Erythroblast (primary cell): ENCODE measurements at places on chromosomes 2 and 18.

- DNase-seq, result peak; percentile 22
These were observed 1.2 kb downstream of the SAP130 start for GRCh38 chr2:128026448-128027277.

- DNase-seq, result peak; percentile 23
These were observed 4.3 kb upstream of the UBE2F start for GRCh38 chr2:237962432-237963084.

DNA sequence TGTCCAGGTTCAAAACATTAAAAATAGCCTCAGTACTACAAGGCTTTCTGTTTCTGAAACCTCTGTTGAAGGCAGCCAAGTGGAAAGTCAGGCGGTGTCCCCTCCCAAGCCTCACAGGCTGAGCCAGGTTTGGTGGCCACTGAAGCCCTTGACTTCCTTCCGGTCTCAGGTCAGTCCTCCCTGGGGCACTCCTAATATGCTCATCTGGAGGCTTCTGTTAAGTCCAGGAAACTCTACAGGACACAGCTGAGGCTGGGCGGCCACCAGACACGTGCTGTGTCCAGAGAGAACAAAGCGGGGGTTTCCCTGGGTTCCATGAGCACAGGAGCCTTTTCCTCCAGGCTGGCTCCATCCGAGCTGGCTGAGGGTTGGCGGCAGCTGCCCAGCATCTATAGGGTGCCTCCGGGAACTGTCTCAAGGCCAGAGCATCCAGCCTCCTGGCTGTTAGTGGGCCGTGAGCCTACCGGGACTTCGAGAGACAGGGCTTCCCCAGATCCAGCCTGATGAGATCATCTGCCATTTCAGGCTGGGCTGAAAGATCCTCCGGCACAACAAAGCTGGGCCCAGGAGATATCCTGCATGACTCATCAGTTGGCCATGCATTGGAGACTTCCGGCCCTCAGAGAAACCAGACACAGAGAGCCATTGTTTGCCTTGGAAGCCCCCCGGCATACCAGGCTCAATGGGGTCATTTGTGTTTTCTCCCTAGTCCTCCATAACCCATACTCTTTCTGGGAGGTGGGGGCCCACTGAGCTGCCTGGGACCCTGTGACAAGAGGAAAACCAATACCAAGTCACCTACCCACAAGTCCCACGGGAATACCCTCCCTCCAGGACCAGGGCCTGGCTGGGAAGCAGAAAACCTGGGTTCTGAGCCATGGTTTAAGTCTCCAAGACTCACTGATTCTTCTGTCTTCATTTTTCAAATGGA lies 71.7 kb downstream of the HS1BP3 start:
- peak; percentile 91 for DNase-seq

- no peak for DNase-seq
These were observed 30.7 kb downstream of the GEMIN6 start for GRCh38 chr2:38808677-38809076.

DNA sequence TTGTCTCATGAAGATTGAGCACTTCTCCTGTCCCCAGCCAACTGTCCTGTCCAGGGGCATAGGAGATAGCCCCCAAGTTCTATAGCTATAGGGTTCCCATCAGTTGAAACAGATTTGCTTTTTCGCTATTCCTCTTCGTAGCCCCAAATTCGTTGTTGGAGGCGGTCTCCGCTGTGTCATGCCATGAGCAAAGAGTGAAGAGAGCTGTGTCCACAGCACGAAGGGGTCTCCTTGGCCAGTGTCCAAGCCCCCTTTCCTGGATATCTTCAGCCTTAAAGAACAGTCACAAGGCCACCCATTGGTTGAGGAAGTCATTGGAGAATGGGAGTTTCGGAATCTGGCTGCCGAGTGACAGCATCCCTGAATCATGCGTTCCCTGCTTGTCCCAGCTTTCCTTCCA lies 21.0 kb downstream of the IGFBP5 start:
- DNase-seq, result no peak

- no peak for DNase-seq
These were observed 12.0 kb upstream of the ATP6V1C2 start for GRCh38 chr2:10709290-10709939.

DNA sequence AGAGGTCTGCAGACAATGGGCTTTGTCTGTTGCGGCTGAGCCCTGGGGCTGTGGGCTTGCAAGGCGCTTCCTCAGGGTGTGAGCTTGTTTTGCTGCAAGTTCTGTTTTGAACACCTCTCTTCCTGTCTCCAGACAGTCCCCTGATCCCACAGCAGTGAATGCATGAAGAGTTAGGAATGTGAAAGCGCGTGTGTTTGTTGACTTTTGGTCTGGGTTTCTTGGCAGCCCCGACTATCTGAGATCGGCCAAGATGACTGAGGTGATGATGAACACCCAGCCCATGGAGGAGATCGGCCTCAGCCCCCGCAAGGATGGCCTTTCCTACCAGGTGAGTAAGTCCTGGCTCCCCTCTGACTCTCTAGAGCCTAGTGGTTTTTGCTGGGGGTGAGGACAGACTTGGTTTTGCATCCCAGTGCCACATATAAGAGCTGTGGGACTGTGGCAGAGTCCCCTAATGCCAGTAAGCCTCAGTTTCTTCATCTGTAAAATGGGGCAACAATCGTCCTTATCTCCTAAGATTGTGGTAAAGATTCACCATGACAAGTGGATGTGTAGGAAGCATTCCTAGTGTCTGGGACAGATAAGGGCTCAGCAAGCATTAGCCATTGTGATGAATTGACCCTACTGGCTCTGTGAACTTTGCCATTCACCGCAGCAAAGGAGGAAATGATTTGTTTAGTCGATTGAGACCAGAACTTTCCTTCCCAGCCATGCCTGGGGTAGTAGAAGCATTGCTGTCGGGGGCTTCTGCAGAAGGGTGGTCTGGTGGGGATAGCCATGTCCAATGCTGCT lies 3.0 kb downstream of the LBH start:
- DNase-seq, result peak; percentile 48

DNA sequence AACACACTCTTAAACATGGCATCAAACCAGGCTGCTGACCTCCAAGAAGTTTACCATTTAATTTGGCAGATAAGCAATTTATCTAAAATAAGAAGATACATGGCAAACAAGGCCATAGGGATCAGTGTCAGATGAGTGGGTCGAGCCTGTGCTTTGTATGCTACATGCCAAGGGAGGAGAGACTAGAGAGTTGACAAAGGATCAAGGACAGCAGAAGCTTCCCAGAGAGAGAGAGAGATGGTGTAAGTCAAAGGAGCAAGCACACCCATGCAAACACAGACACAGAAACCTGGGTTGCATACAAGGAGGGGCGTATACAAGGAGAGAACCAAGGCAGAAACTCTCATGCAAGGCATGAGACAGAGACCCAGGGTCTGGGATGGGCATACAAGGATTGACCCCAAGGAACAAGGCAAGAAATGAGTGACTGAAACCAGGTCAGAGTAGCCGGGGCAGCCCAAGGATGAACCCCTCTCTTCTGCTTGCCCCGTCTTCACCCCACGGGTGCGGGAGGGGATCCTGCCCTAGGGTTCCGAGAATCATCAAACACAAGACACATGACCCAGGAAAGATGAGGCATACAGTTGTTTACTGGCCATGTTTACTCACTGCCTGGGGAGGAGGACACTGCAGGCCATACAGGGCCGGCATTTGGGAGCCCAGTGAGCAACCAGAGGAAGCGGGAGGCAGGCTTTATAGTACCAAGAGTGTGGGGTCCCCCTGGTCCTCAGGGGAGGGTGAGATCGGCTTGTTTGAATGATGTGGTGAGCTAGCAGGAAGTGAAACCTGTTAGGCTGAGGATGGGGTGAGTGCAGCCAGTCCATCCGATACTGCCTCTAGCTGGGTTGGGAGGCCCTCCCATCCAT lies 529.2 kb upstream of the ID2 start:
- DNase-seq, result no peak

GRCh38 chr2:5036256-5036655 lies 655.9 kb upstream of the SOX11 start:
- no peak for DNase-seq

DNA sequence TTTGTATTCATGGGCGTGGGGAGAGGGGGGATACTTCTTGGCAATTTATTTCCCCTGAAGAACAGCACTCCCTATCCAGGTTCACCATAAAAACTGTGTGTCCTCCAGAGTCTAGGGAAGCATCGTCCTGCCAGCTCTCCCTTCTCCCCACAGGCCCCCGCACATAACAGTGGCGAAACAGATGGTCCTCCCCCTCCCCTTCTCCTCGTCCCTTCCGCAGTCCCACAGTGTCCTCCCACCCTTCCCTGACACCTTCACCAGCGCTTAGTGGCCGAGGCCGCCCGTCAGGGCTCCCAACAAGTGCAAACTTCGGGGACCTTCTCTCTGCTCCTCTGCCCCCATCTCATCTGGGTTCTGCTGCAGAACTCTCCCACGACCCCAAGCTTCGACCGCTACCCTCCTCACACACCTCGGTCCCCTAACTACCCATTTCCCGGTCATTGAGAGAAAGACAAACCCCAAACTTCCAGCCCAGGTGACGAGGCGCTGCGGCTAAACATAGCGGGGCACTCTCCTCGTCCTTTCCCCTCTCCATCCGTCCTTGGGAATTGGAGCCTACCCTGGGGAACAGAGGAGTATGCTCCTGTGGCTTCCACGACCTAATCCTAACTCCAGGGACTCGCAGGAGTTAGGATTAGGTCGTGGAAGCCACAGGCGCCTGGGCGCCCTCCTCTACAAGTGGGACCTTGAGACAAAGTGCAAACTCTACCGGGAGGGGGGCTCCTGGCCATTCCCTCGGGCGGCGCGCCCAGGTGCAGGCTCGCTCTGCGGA lies 971 bp downstream of the ZNF385B start:
- DNase-seq, result no peak

DNA sequence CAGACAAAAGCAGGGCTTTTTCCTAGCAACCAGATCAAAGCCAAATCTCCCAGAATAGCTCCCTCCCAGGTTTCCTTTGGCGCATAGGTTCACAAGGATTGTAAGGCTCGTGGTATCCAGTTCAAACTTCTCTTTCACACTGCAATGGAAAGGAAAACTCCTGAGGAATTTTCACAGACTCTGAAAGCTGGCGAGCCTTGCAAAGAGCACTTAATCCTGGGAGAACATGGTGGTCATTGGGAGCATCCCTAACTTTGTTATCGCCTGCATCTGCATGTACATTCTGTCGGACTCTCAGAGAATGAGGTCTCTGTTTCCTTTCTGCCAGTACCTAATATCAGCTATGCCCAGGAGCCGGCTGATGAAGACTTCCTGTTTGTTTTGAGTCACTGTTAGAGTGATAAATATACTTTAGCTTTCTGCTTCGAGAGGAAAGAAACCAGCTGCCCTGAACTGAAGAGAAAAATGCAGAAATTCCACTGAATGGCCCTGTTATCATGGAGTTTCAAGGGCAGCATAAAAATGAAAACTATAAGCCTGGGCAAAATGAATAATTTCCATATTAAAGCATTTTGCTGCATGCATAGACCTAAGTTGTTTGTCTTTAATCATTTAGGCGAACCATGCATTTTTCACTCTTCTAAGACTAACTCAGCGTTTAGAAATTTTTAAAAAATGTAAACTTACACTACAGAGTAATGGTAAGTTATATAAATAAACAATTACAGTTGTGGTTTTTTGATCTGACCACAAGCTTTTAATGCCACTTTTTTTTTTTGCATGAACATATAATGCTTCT lies 76.4 kb upstream of the ZEB2 start:
- peak; percentile 69 for DNase-seq

DNA sequence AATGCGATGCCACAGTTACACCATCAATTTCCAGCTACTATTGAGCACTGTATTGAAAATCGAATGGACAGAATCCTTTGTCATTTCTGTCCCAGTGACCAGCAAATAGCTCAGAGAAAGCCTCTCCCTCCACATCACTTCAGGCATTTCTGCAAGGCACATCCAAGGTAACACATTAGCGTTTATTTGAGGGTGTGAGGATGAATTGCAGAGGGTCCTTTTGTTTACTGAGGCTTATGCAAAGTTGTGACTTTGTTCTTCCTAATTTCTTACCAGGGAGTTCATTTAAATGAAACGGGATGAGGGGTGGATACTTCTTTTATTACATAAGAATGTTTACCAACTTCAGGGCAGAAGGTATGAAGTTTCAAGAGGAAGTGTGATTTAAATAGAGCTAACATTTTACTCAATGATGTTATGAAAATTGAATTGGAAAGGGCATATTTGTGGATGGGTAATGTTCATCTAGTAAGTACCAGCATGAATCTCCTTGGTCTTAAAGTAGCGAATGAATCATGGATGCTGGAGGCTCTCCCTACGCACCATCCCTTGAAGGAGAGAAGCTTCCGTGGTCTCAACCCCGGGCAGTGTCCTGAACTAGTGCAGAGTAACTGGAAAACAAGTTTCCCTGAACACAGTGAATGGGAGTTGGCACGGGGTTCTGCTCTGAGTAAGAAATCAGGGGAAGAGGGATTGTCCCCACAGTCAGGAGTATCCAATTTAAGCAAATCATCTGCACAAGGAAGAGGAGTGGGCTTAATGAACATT lies 756.5 kb downstream of the GALR1 start:
- no peak for DNase-seq

DNA sequence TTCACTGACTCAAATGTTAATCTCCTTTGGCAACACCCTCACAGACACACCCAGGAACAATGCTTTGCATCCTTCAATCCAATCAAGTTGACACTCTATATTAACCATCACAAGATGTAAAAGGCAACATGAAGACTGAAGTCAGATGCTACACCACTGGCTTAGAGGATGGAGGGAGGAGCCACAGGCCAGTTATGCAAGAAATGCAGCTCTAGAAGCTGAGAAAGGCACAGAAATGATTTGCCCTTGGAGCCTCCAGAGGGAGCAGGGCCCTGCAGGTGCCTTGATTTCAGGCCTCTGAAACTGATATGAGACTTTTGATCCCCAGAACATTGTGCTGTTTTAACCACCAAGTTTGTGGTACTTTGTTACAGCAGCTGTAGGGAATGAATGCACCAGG lies 276.3 kb downstream of the KCNS3 start:
- DNase-seq, result no peak

DNA sequence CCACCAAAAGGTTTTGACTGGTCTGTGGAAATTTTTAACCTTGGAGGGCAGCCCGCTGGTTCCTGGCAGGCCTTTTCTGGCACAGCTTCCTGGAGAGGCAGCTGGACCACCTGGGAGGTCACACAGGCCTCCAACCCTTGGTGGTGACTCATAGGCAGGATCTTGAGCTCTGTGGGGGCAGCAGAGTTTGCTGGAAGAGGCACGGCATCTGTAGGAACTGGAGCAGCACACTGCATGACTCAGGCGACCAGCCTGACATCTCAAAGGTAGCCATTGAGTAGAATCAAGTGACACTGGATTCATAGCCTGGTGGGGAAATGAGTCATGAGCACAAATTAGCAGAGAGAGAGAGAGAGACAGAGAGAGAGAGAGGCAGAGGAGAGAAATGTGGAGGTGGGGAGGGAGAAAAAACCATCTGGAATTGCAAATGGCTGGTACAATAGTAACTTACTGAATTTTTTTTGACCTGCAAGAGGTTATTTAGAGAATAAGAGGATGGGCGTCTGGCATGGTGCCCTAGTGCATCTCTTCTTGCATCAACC lies 57.4 kb downstream of the TRPM8 start:
- no peak for DNase-seq

GRCh38 chr2:131146231-131146630 lies 41.1 kb downstream of the PLEKHB2 start:
- DNase-seq, result no peak

- DNase-seq, result no peak
These were observed 217.1 kb downstream of the MREG start for GRCh38 chr2:215796140-215796855.

GRCh38 chr2:169877398-169877797 lies 50.1 kb downstream of the UBR3 start:
- peak; percentile 73 for DNase-seq

GRCh38 chr2:237296756-237297155 lies 117.2 kb downstream of the COL6A3 start:
- no peak for DNase-seq
